ENCODE measurements at places on chromosomes 5 and 9.

GRCh38 chr9:124708633-124709291, 62.3 kb downstream of the NR6A1 start:
- peak; percentile 35 for DNase-seq

GRCh38 chr9:87778996-87779395, 53.1 kb downstream of the CTSL start:
- no peak for DNase-seq

DNA sequence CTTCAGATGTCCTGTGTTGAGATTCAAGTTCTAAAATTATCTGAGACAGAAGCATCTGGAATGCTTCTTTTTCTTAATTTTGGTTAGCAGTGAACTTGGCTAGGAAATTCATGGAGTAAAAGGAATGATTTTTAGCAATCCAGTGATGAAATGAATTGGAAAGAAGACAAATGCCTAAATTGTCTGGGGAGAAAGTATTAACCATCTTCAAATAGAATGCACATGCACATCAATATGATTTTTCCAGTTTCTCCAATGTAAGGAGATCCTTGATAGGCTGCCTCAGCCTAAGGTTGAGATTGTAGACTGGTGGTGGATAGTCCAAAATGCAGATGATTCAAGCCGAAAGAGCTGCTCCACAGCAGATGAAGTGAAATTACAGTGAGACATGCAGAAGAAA, 106.7 kb downstream of the PCSK5 start:
- peak; percentile 22 for DNase-seq

- DNase-seq = no peak
These were observed 20.6 kb downstream of the OR2V2 start for GRCh38 chr5:181167814-181168488.

DNA sequence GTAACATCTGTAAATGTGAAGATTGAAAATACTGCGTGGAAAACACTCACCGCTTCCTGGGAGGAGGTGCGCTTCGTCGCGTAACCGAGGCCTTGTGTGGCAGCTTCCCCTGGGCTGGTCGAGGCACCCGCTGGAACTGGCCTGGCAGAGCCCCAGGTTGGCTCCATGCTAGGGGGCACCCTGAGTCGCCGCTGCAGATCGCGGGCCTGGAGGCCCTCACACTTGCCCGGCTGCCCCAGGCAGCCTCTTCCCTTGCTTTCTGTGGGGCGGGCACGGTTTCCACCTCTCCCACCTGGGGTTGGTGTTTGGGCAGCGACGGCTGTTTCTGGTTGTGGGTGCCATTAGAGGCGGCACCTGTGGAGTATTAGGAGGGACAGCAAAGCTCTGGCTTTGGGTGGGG, 852 bp downstream of the ZNF354C start:
- DNase-seq = no peak

DNA sequence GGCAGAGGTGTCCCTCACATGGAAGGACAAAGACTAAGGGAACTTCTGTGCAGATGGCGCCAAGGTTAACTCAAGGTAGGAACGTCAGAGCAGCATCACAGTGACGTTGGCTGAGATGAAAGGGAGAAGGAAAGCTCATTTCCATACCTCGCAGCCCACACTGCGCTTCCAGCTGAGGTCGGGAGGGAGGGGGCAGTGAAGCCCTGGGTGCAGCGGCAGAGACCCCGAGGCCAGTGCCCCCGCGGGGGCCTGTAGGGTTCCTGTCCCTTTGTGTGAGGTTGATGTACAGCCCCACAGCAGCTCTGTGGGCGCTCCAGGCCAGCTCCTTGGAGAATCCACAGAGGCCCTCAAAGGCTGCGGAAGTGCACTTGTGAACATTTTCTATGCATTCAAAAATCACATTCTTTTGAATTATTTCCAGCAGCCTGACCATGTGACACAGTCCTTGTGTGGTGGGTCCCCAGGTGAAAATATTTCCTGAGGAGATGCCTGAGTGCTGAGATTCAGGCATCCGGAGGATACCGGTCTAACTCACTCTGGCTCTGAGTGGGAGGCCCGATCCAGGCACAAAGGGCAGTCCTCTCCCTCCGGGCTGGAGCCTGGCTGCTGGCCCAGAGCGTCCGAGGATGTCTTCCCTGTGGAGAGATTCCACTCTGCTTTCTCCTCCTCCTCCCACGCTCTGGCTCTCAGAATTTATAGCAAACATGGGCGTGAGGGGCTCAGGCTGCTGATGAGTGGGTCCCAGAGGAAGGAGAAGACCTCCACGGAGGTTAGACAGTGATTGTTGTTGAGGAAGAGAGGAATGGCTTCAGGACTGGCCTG, 150.7 kb downstream of the ICE1 start:
- no peak for DNase-seq

DNA sequence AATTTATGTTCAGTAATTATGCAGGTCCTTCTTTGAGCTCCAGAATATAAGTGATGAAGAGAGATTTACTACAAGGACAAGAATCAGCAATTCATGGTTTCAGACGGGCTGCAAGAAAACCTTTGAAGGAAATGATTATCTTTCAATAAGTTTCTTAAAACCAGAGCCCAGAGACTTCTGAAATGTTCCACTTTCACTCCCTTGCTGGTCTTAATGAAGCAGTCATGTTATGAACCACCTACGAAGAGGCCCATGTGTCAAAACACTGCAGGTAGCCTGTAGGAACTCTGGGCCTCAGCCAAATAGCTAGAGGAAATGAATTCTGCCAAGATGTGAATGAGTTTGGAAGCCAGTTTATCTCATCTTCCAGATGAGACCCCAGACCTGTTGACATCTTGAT, 505.9 kb upstream of the MEF2C start:
- no peak for DNase-seq

GRCh38 chr9:94714494-94714893, 12.0 kb upstream of the AOPEP start:
- peak; percentile 51 for DNase-seq

- DNase-seq = no peak
These were observed 730.0 kb downstream of the MTRR start for GRCh38 chr5:8598996-8599395.

GRCh38 chr5:174491761-174492350, 232.5 kb upstream of the MSX2 start:
- DNase-seq = no peak

- no peak for DNase-seq
These were observed 30.7 kb upstream of the GPR21 start for GRCh38 chr9:123002754-123003153.

DNA sequence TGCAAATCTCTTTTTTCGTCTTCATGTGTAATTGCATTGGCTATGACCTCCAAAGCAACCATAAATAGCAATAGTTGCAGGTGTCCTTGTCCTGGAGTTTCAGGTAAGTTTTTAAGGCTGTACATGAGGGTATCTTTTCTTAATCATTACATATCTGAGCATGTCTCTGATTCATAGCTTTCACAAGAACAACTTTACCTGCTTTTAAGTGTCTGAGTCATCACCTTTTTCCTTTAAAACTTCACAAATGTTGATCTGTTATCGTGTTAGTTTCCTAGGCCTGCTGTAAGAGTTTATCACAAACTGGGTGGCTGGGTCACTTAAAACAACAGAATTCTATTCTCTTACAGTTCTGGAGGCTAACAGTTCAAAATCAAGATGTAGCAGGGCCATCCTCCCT, 13.8 kb downstream of the GARNL3 start:
- no peak for DNase-seq

DNA sequence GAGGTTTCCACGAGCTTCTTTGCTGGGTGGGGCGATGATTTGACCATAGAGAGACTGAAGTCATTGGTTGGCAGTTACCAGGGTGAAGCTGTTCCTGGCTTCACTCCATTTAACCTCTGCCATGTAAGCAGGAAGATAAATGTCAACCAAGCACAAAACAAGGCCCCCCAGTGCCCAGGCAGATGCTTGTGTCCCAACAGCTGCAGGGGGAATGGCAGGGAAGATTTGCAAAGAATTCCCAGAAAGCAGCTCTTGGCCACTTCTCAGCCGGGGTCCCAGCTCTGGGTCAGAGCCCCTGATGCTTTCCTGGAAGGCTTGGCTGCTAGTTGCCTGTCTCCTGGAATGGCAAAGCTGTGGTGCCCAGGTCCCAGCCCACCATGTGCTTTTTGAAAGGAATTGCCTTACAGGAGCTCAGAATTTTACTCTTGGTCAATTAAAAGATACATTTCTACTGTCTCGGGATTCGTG, 383.4 kb downstream of the ENC1 start:
- DNase-seq = peak; percentile 15

DNA sequence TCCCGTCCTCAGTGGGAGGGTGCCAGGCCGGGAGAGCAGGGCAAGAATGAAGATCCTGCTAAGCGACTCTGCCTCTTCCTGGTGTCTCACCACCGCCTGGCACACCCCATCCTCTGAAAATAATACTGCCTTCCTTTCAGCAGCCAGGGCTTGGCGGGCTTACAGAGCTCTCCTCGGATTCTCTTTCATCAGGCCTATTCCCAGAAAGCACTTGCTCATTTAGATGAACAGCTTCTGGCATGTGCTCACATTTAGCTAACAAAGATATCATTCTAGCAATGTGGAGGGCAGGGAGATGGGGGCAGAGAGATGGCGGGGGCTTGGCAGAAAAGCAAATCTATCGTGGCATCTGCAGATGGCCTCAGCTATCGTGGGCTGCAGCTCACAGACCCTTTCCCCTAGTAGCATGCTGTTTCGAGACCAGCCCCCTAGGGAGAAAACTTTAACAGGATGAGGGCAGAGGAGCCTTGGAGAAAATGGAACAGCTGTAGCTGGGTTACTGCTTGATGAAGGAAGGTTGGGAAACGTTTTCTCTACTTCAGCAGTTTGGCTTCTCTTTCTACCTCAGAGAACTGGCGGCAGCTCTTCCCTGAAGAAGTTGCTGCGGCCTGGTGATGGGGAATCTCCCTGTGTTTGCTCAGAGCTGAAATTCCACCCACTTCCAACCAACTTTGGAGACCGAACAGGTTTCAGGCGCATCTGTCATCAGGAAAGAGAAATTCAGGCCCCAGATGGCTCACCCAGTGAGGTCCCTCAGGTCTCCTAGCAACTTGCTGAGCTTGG, 102.1 kb downstream of the TMEM174 start:
- peak; percentile 72 for DNase-seq

DNA sequence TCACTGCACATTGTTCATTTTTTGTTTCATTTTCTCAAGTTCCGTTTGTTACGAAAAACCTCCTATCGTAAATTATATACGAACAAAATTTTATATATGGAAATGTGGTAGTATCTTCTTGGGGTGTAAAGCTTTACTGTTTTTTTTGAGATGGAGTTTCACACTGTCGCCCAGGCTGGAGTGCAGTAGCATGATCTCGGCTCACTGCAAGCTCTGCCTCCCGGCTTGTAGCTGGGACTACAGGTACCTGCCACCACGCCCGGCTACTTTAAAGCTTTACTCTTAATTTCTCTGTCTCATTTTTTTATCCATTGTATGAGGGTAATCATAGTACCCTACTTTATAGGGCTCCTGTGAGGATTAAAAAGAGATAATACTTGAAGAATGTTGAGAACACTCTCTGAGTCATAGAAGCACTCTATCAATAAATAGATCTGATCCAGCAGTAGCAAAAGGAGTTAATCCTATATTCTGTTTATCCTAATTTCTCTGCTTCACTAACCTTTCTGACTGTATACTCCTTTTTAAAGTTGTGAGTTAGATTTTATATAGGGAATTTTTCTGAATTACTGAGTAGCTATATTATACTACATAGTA, 5.6 kb upstream of the LRRC70 start:
- DNase-seq = no peak

DNA sequence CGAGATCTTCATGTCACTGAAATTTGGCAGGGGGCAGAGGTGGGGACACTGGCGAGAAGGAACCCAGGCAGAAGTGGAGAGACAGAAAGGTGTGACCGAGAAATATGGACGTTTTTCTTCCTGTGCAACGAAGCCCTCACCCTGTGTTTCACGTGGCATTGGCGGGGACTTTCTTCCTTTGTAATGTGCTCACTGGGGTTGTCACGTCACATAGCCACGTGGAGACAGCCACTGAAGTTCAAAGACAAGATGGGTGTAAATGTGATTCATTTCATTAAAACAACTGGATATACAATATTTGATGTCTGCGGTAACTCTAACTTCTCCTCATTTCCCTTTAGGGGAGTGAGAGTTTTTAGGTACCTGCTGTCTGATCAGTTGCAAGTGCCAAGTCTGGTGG, 225.7 kb downstream of the FSTL4 start:
- DNase-seq = no peak

GRCh38 chr9:111298731-111299598, 31.1 kb downstream of the OR2K2 start:
- DNase-seq = peak; percentile 40

GRCh38 chr9:29203244-29203930, 1630.1 kb upstream of the C9orf72 start:
- DNase-seq = no peak

GRCh38 chr5:115168829-115169486, 750 bp downstream of the TRIM36 start:
- peak; percentile 27 for DNase-seq

- DNase-seq = peak; percentile 74
These were observed 110.1 kb downstream of the FOXD1 start for GRCh38 chr5:73338256-73339050.

DNA sequence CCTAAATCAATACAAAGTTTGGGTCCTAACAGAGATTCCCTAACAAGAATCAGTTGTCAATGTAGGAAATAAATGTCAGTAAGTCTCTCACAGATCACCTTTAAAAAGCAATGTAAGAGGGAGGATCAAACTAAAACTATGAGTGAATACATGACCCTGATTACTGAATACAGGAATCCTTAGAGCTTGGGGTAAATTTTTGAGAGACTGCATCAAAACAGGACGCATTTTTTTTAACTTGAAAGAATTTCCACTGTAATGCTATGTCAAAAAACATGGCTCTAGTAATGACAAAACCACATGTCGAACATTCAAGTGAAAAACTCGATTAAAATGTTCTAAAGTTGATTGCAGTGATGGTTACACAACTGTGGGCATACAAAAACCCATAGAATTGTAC, 21.9 kb downstream of the ZDHHC21 start:
- no peak for DNase-seq

DNA sequence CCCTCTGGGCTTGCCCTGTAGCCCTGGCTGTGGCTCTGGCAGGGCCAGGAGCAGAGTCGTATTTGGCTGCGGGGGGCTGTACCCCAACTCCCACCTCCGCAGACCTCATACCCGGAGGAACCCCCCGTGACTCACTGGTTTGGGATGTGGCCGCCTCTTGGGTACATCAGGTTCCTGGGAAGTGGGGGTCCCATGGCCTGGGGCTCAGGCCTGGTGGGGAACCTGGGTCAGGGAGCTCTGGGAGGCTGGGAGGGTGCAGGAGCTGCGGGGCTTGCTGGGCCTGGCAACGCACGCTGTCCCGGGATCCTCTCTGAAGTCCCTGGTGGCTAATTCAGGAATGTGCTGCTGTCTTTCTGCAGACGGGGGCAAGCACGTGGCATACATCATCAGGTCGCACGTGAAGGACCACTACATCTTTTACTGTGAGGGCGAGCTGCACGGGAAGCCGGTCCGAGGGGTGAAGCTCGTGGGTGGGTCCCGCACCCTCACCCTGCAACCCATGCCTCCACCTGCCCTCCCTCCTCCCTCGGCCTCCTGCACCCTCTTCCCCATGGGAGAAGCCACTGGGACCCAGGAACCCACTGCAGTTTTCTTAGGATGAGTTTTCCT, 2.4 kb downstream of the LCN1 start:
- no peak for DNase-seq

DNA sequence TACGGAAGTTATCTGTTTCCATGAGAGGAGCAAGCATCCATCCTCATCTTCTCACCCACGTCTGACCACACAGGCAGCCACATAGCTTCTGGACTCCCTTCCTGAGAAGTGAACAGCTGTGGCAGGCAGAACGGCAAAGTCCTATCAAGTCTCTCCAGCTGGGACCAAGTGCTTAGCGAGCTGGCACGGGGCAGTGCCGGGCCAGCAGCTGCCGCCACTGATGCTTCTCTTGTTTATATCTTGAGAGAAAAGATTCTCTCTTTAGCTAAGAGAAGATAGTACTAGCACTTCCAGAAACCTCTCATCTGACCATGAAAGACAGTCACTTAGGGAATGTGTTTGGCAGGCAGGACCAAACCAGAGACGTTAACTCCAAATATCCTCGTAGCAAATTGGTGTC, 37.2 kb downstream of the PLAC8L1 start:
- DNase-seq = no peak
